ENCODE measurements at places on chromosomes 1 and 21. TPM values are rescaled to one million over a fixed set of nuclear protein-coding genes. Genes with fewer than 3 reads are reported as not detected.

ERG gene
- total RNA-seq, result 27.6 TPM

DNA sequence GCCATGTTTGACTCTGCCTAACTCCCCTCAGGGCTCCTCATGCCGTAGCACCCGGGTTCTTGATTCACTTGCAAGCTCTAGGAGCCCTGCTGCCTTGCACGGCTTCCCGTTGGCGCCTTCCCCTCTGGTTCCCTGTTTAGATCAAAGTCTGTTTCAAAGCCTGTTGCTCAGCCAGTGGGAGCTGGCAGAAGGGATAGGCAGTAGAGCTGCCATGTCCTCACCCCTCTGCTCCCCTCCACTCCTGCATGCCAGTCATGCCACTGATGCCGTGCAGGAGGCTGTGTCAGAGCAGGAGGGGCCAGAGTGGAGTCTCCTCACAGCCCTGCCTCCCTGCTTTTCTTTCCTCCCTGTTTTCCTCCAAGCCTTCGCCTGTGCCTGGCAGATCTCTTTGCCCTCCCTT lies 26.5 kb downstream of the HMGCS2 start:
- no peak overlapping the region for H3K4me3 ChIP-seq
- H3K27me3 ChIP-seq, result no peaks in the 10 kb centered on the region
- no peaks in the 10 kb centered on the region for H3K36me3 ChIP-seq
- no peak overlapping the region for H3K27ac ChIP-seq
- no peak for DNase-seq
- H3K4me1 ChIP-seq, result no peaks in the 10 kb centered on the region

GRCh38 chr1:12516741-12517140 lies 101.3 kb downstream of the DHRS3 start:
- no peak overlapping the region for H3K27ac ChIP-seq
- no peaks in the 10 kb centered on the region for H3K27me3 ChIP-seq
- no peaks in the 10 kb centered on the region for H3K36me3 ChIP-seq
- peaks cover 4% of the 10 kb centered on the region for H3K4me1 ChIP-seq

RCSD1 gene
- 21.5 TPM for total RNA-seq

CFHR1 gene
- not detected for total RNA-seq

AP4B1 gene
- total RNA-seq, result 15.4 TPM

- no peaks in the 10 kb centered on the region for H3K27me3 ChIP-seq
- no peak overlapping the region for H3K27ac ChIP-seq
- no peak for DNase-seq
Measured at GRCh38 chr1:17080880-17081279, 27.0 kb upstream of the SDHB start.

Measured in left lung (tissue), 14 donors.